ENCODE measurements at places on chromosomes 5 and 9.
A peak's percentile ranks its signal among the peaks of the same experiment; 100 is the strongest.

DNA sequence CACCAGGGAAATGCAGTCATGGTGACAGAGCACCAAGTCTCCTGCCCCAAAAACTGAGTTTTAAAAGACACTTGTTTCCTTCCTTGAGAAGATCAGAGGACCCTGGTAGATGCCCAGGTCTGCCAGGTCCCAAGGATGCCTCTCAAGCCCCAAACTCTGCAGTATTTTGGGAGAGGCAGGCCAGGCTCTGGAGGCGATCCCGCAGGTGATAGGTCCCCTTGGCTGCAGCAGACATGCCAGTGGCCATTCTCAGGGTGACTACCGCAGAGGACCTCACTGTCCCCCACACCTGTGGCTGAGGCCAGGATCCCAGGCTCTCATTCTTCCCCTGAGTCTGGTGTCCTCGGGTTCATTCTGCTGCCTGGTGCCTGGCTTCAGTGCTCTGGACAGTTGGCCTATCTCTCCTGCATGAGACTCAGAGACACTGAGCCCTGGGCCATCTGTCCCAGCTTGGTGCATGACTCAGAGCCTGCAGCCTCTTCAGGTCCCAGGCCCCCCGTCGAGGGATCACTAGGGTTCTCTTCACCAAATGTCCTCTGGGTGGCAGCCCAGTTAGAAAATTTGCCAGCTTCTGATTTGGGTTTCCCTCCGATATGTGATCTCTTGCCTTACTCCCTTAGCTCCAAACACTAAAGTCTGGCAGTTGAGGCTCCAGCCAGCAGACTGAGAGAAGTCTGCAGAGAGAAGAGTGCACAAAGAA is 59.7 kb upstream of the GARNL3 start:
- peak; percentile 59 for DNase-seq

- DNase-seq: no peak
These were observed 236.9 kb downstream of the ARRDC3 start for GRCh38 chr5:91146230-91146629.

GRCh38 chr5:154444556-154445421 is 1.0 kb upstream of the SAP30L start:
- DNase-seq: peak; percentile 62

DNA sequence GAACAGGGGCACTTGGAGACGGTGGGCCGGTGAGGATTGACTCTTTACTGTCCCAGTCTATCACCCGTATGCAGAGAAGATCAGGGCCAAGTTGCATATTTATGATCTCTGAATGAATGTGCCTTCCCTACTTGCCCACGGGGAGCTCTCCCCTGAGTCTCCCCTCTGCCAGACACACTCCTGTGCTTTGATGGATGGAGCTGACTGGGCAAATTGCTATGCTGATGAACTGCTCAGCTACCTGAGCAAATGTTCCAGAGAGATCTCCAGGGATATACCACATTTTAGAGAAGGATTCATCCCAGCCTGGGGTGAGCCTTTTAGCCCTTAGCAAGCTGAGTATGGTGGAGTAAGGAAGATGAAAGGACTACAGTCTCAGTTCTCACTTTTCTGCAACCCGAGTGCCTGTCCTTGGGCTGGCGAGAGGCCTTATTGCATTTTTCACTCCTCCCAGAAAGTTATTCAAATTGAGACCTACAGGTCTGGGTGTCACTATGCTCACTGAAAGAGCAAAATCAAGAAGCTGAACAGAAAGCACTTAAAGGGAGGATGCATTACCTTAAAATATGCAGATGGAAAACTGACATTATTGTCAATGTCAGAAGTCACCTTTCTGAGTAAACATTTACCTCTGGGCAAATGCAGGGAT is 526.7 kb upstream of the WWC1 start:
- DNase-seq: no peak

GRCh38 chr9:91867740-91868139 is 82.3 kb downstream of the ROR2 start:
- DNase-seq: no peak

- no peak for DNase-seq
These were observed 498 bp downstream of the ZNF367 start for GRCh38 chr9:96417661-96418082.

DNA sequence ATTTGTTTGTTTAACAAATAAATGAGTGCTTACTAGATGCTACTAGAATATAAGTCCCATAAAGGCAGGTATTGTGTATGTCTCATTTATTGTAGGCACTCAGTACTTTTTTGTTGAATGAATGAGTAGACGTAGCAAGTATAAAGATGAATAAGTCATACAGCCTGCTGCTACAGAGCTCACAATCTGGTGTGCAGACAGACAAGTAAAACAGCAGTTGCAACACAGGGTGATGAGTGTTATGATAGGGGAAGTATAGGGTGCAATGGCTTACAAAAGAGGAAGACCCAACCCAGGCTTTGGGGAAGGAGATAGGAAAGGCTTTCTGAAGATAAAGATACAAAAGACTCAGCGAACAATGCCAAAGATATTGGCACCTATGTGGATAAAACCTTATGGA is 47.7 kb downstream of the SH3RF2 start:
- DNase-seq: no peak

DNA sequence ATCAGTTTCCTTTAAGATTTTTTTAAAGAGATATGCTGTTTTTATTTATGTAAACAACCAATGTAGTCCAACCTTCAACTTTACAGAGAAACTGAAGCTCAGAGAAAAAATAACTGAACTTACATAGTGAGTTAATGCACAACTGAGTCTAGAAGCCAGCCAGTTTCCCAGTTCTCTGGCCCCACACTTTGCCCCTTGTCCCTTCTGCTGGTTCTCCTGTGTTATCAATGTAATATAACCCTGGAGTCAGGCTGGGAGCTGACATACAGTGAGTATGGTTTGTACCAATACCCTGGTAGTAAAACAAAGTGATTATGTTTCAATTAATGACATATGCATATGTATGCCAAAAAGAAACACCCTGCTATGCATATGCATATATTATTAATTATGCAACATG is 32.2 kb upstream of the GRIA1 start:
- no peak for DNase-seq

DNA sequence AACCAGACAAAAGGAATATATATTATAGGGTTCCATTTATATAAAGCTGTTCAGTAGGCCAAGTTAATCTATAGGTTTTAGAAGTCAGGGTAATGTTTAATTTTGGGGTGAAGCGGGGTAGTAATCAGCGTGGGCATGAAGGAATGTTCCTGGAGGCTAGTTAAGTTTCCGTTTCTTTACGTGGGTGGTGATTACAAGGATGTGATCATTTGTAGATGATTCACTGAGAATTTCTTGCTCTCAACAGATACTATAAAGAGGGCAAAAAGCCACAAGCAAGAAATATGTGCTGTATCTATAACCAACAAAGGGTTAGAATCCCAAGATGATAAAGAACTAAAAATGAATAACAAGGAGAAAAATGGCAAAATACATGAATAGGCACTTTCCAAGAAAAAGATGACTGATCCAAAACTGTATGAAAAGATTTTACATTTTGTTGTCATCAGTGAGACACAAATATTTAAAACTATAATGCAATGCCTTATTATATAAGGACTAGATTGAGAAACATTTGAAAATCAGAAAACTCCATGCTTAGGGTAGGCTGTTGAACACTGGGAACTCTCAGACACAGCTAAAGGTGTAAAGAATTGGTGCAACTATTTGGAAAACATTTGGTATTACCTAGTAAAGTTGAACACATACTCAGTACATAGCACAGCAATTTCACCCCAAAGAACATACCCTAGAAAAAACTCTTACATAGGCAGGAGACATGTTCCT is 224.3 kb upstream of the S1PR3 start:
- DNase-seq: no peak

DNA sequence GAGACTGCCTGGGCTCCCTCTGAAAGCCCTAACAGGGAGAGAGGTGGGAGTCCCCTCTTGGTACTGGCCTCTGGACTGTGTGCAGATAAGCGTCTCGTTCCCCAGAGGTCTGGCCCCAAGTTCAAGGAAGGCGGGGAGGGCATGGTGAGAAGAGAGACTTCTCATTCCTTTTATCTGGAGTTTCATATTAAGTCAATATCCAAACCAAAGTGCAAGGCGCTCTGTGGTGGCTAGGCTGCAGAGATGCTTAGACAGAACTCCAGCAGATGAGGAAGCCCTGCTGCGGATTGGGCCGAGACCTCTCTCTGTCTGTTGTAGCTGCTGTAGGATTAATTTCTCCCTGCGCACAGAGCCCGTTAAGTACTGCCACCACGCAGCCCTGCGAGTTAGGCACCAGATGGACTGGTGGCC is 16.0 kb downstream of the MVB12B start:
- no peak for DNase-seq

DNA sequence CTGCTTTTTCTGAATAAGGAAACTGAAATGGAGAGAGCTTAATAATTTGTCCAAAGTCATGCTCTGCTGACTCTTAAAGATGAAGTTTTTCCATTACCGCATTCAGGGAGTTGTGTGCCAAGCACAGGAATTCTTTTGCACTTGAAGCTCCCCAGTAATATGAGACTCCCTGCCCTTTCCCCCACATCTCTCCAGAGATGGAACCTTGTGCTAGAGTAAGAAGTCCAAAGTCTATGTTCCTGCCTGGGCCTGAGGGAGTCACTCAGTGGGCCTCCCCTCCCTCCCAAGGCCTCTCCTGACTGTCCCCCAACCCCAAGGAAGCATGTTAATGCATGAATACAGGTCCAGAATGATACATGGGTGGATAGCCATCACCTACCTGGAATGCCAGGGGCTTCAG is 173.3 kb upstream of the SEMA6A start:
- DNase-seq: no peak

GRCh38 chr9:134058716-134059115 is 9.1 kb downstream of the BRD3 start:
- no peak for DNase-seq

Data from Karpas-422 (cell line).